AG10803 (cell line): ENCODE measurements at places on chromosomes 6 and 20.

DNA sequence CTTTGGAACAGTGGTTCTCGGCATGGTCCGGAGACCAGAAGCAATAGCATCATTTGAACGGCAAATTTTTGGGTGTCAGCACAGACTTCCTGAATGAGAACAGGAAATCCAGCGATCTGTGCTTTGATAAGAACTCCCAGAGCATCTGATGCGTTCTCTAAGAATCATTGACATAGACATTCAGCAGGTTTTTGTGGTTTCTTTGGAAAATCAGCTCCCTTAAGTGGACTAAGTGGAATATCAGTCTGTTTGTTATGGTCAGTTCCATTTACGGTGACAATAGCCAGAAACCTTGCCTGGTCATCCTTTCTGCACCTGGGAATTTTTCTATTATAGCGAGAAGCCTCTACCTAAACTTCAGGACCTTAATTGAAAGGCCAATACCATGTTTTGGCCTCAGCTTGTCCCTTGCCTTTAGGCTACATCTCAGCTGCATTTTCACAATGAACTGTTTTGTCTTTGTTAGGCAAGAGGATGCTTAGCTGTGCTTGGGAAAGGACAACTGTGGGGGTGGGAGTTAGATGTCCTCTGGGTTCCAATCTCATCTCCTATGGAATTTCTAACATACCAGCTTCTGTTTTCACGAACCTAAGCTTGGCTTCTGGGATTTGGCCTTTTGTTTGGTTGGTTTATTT lies 299.7 kb downstream of the CDKAL1 start:
- DNase-seq: no peak

GRCh38 chr6:97669191-97670031 lies 386.4 kb upstream of the MMS22L start:
- DNase-seq: peak; percentile 25

DNA sequence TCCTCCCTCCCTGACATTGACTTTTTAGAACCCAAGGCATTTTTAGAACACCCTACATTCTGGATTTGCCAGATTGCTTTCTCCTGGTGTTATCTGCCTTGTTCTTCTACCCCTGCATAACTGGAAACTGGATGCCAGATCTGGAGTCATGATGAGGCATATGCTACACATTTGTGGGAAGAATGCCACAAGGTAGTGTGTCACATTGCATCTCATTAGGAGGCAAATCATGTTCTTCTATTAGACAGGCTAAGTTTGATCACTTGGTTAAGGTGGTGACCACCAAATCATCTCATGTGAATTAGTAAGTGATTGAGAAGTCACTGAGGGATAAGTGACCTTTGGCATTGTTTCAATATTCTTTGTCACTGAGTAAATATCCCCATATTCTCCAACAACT lies 12.9 kb upstream of the NKX2-2 start:
- DNase-seq: no peak

DNA sequence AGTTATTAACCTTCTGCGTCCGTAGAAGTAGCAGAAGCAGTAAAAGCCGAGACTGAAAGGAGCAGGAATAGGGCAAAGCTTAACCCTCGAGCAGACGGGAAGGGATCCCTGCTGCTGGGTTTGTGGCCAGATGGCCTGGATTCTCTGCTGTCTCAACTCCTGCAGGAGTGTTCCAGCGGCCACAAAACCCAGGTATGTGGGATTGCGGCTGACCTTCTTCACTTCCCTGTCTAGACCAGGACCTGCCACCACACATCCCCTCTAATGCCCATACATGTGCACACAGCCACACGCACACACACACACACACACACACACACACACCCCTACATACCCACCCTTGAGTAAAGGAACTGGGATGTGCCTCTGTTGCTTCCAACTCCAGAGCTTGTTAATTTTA lies 33.1 kb upstream of the TNFRSF21 start:
- DNase-seq: no peak

DNA sequence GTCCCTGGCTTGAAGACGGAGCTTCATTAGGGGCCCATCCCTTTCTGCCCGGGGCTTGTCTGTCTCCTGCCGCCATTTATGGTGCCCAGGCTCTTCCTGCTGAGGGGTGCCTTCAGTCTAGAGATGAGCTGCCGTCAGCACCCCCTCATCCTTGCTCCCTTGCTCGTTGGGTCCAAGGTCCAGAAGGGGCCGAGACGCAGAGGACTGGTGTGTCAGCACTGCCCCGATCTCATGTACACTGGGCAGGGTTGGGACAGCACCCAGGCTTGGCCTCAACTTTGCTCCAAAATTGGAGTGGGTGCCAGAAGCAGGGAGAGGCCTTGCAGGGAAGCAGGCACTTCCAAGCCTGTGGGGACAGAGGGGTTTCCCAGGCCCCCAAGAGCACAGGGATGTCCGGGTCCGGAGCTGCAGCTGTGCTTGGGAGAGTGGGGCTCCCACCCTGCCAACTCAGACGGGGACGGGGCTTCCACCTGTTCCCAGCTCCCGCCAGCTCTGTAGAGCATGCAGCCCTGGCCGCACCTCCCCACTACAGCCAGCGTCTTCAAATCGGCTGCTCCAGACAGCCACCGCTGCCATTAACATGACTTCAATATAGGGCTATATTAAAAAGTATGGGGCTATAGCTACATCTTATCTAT lies 488.8 kb downstream of the TENT5A start:
- no peak for DNase-seq
